ENCODE measurements at places on chromosomes 13 and 19.

DNA sequence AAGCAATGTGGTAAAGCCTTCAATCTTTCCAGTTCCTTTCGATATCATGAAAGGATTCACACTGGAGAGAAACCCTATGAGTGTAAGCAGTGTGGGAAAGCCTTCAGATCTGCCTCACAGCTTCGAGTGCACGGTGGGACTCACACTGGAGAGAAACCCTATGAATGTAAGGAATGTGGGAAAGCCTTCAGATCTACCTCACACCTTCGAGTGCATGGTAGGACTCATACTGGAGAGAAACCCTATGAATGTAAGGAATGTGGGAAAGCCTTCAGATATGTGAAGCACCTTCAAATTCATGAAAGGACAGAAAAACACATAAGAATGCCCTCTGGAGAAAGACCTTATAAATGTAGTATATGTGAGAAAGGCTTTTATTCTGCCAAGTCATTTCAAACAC lies 15.6 kb upstream of the ZNF763 start:
- no peak for DNase-seq

GRCh38 chr13:96519380-96519779 lies 429.5 kb downstream of the HS6ST3 start:
- no peak for DNase-seq

DNA sequence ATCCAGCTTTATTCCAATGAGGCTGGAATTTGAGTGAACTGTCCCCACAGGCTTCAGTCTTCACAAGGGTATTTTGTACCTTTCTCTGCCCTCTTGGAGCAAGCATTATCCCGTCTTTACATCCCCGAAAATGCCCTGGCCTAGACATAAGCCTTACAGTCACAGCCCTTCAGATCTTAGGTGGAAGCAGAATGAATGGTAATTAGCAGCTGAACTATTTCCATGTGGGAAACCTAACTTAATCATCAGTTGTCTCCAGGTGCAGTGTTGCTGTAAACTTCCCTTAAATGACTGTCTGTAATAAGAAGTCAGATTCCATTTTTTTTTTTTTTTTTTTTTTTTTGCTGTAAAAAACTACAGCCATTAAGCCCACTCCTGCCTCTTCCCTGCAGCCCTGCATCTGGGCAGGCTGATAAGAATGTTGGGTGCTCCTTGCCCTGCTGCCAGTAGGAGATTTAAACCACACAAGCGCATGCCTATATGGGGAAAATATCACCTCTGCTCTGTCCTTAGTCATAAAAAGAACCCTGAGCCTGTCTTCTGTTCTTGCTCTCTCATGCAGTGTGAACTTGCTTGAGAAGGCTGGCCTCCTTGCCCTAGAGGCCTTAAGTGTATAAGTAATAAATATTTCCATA lies 426.8 kb upstream of the SLITRK5 start:
- no peak for DNase-seq

- no peak for DNase-seq
Measured at GRCh38 chr19:7869453-7869909, 4.7 kb downstream of the PRR36 start.

DNA sequence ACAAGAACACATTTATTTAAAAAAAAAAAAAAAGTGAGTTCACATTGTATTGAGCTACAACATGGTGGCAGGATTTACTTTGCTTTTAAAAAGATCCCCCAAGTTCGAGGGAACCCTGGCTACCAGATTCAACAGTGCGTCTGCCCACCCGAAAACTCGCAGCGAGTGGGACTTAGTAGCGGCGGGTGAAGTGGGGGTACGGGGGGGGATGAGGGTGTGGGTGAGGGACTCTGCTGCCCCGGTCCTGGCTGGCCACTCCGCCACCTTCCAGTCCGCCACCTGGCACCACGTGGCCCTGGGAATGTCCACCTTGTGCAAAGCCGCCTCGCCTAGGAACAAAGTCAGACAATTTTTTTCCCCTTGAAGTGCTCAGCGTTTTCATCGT lies 19.3 kb upstream of the TINCR start:
- no peak for DNase-seq

- DNase-seq, result no peak
Measured at GRCh38 chr19:38624822-38625221, 5.8 kb downstream of the EIF3K start.

GRCh38 chr19:6236310-6237291 lies 43.2 kb downstream of the MLLT1 start:
- no peak for DNase-seq

GRCh38 chr19:51139299-51140014 lies 2.6 kb upstream of the SIGLEC7 start:
- no peak for DNase-seq

GRCh38 chr19:23525276-23525852 lies 130.1 kb upstream of the ZNF91 start:
- DNase-seq, result no peak

DNA sequence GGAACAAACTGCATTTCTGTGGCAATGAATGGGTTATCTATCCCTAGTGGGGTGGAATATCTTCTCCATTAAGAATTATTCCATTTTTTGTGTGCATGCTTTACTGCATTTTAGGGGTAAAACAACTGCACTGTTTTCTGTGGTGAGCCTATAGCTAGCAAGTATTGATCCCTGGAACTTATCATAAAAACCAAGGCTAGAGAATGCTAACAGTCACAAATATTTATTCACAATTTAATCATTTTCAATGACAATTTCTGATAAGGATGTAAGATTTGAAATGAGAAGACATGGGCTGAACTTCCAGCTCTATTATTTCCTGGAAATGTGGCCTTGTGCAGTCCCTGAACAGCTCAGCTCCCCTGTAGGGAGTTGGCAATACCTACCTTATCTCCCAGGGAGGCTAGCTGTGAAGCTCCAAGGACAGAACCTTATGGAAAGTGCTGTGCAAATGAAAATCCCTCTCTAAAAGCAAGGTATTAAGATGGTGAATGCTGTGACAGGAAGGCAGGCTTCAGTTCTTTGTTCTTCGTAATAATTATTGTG lies 51.5 kb upstream of the FAM216B start:
- DNase-seq, result no peak

DNA sequence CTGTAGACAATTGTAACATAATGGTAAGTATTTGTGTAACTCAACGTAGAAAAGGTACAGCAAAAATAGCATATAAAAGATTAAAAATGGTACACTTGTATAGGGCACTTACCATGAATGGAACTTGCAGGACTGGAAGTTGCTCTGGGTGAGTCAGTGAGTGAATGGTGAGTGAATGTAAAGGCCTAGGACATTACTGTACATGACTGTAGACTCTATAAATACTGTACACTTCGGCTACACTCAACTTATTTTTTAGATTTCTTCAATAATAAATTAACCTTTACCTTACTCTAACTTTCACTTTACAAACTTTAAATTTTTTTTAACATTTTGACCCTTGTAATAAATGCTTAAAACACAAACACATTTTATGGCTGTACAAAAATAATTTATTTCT lies 72.1 kb upstream of the FAM216B start:
- no peak for DNase-seq

- no peak for DNase-seq
Measured at GRCh38 chr13:33182729-33183128, 102.8 kb downstream of the STARD13 start.

DNA sequence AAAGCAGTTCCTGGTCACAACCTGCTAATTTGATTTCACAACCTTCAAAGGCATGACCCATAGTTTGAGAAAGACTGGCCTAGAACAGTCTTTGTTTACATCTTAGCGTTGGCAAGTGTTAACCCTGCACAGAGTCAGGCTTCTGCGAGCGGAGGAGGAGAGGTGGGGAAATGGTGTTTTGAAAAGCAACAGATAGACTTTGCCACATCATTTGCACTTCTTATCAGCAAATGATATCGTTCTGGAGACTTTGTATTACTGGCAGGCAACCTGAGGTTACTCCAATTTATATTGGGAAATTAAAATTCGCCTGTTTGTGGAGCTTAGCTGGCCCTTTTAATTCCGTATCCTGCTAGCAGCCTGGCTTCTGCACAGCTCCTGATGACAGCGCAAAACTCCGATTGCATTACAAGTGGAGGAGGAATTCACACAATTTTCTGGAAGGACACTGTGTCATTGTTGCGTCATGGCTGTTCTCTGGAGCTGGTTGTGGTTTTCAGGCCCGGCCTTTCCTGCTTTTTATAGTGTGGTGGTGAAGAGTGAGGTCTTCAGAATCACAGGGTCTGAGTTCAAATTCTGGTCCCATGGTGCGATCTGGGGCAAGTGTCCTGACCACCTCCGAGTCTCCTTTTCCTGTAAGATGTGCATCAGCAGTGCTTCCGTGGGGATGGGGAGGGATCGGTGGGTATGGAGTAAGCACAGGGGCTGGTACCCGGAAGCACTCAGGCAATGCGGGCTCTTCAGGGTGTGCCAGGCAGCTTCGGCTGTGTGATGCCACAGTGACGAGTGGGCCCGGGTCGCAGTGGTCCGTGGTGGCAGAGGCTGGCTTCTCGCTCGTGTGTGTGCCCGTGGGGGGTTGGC lies 49.1 kb upstream of the EHD2 start:
- no peak for DNase-seq
